Stimulated activated CD4-positive, alpha-beta T cell treated with anti-CD3 and anti-CD28 coated beads, TNF-alpha, amount 100 ng/mL, for 1 hour (primary cell): ENCODE measurements at places on chromosomes 5 and 9.

GRCh38 chr9:34954225-34954624 lies 3.9 kb upstream of the PHF24 start:
- DNase-seq, result no peak

DNA sequence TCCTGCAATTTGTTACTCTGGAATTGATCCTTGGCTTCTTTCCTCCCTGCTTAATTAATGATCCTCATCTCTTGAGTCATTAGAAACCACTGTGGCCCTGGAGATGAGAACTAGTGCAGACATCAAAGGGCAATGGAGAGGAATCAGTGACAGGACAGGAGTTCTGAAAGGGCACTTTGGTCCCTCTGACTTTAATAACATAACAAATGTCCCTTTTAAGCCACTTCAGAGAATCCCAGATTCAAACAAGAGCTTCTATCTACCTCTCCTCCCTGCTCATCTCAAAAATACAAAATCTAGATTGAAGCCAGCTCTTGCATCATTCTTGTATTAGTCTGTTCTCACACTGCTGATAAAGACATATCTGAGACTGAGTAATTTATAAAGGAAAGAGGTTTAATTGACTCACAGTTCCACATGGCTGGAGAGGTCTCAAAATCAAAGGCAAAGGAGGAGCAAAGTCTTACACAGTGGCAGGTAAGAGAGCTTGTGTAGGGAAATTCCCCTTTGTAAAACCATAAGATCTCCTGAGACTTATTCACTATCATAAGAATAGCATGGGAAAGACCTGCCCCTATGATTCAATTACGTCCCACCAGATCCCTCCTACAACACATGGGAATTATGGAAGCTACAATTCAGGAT lies 139.1 kb downstream of the PLPPR1 start:
- no peak for DNase-seq

DNA sequence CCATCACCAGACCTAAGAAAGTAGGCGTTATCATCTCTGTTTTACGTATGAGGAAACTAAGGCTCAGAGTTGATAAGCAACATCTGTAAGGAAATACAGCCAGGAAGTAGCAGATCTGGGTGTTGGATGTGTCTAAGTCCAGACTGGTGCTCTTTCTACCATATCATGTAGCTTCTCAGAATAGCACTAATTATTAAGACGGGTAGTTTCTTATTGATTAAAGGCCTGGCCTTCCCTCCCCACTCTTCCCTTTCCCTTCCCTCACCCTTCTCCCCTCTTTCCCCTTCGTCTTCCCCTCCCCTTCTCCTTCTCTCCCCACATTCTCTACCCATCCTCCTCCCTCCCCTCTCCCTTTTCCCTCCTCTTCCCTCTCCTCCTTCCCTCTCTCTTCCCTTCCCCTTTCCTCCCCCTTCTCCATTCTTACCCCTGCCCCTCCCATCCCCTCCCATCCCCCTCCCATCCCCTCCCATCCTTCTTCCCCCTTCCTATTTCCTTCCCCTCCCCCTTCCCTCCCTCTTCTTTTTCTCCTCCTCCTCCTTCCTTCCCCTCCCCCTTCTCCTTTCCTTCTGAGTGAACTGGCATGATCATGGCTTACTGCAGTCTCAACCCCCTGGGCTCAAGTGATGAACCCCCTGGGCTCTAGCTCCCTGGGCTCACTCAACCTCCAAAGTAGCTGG lies 79.4 kb downstream of the SNX24 start:
- no peak for DNase-seq

DNA sequence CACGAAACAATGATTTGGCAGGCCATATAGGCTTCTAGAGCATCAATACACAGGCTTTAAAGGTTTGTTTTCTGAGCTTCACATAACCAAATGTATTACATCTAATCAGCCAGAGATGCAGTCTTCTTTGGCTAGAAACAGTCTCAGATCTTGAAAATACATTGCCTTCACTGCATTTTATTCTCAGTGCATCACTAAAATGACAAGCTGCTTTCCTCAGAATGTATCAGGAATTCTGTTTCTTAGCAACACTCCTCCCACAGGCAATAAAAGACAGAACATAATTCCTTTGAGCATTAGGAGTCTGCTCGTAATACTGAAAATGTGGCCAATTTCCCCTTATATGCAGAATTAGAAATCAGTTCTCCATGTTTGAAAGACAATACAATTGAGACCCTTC lies 36.9 kb downstream of the FEM1C start:
- DNase-seq, result no peak
